ENCODE measurements at places on chromosomes 16 and 17. TPM values are rescaled to one million over a fixed set of nuclear protein-coding genes. Genes with fewer than 3 reads are reported as not detected.

- peak; percentile 82 for DNase-seq
These were observed 57.2 kb upstream of the VPS4A start for GRCh38 chr16:69253870-69254341.

DNA sequence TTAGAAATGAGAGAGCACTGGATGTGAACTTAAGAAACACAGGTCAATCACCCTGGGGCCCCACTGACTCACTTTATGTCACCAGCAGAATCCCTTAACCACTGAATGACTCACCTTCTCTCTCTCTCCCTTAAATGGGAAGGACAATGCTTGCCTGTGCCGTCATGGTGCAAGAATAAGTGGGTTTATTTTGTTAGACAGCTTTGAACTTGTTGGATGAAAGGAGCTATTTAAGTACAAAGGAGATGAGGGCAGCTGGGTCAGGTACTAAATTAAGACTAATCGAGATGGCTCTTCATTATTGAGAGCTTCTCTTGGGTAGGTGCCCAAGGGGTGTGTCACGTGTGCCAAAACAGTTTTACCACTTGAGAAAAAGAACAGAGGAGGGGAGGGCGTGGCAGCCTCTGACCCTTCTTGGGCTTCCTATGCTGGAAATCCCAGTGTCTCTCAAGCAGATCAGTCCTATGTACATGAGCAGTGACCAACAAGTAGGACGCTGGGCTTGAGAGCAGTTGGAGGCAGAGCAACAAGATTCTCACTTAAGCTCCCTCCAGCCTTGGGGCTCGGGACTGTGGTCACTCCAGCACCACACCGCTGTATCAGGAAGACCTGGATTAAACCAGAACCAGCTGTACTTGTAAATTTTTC, 6.7 kb upstream of the KRT31 start:
- peak; percentile 86 for DNase-seq

GRCh38 chr16:68286153-68287074, 22.1 kb downstream of the SLC7A6 start:
- DNase-seq, result no peak

The LRRC75A gene
- total RNA-seq, result 2.6 TPM

- peak; percentile 29 for DNase-seq
These were observed at the start of gene CDH3 for GRCh38 chr16:68644715-68645493. Gene CDH3, plus strand, starts transcription at chr16:68645310. Its CDS starts 70 bp downstream, at chr16:68645380.

DNA sequence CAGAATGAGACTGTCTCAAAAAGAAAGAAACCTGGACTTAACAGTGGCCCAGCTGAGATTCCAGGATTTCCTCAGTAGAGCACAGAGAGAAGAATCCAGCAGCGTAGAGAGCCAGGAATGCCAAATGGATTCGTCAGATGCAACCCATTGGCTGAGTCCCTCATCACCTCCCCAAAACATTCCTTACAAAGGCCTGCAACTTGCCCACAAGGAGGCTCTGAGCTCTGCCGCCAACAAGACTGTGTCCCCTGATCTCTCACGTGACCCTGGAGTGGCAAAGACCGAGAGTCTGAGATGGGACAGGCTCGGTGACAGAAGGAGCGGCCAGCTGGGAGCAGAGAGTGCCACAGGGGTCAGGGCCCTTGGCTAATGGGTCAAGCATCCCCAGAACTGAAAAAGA, 6.9 kb upstream of the CHMP6 start:
- peak; percentile 88 for DNase-seq

The KRTAP9-8 gene
- not detected for total RNA-seq

DNA sequence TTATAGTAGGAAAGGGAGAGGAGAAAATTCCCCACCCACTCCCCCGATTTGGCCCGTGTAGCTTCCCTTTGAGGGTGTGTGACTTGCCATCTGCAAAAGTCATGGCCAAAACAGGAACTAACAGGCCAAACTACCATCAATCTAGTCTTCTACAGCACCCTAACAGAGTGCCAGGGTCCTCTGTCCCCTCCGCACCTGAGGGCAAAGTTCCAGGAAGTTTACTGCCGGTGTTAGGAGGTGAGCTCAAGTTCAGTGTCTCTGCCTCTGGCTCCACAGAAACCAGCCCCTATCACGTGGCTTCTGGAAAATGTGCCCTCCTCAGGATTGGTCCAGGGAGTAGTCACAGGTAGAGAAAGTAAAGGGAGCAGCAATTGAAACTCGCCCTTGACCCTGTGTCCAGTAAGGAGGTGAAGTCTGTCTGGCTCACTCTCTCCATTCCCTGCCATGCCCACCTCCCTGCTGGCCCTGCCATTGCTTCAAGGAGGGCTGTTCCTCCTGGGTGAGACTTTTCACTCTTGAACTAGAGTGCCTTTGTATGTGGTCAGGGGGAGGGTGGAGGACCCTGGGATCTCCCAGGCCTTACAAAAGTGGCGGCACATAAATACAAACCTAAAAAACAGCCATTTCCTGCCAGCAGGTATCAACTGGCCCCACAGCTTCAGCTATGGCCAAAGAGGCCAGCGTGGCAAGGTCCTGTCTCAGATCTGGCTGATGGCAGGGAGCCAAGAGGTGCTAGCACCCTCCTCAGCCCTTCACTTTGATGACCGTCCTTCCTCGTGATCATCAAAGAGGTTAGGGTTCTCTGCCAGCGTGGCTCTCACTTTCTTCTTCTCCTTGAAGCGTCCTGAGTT, 5.3 kb downstream of the PRR15L start:
- DNase-seq, result no peak

- DNase-seq, result no peak
These were observed 95.2 kb downstream of the MARF1 start for GRCh38 chr16:15547768-15548096.

The CDH5 gene
- not detected for total RNA-seq

- DNase-seq, result no peak
These were observed 76.3 kb upstream of the TBC1D3K start for GRCh38 chr17:37847811-37848331.

The ZSCAN10 gene
- under 0.01 TPM for total RNA-seq

GRCh38 chr16:84949772-84950436, 61.4 kb downstream of the ZDHHC7 start:
- no peak for DNase-seq

DNA sequence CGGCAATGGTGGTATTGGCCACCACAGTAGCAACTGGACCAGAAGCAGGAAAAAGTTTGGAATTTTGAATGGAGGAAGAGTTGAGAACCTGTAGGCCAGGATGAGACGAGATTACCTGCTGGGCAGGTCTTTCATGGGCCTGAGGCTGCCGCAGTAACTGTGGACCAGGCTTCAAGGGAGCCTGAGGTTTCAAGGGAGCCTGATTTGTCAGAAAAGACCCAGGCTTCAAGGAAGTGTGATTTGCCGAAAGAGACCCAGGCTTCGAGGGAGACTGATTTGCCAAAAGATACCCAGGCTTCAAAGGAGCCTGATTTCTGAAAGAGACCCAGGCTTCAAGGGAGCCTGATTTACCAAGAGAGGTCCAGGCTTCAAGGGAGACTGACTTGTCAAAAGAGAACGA, 66.6 kb upstream of the ARL4D start:
- no peak for DNase-seq

- DNase-seq, result peak; percentile 5
These were observed 92.9 kb upstream of the SALL1 start for GRCh38 chr16:51243936-51244436.

The NPIPA7 gene
- 1.9 TPM for total RNA-seq

Measured in fibroblast of villous mesenchyme (primary cell).